BJ (cell line): ENCODE measurements at places on chromosomes 4 and X. TPM values are rescaled to one million over a fixed set of nuclear protein-coding genes. Genes with fewer than 3 reads are reported as not detected.

DNA sequence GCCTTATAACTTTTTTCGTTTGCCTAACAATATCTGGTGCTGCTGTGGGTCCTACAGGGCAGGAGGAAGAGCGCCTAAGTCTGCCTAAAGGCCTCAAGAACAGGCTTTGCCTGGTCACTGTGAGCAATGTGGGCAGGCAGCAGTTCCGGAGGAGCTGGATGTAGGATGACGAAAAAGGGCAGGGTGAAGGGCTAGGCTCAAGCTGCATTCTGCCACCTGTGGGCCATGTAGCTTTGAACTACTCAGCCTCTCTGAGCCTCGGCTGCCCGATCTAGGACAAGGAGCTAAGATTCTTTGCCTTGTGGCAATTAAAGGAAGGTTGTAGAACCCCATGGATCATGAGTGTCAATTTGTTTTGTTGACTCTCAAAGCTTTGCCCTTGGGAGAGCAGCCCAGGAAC is 57.1 kb upstream of the MAMLD1 start:
- DNase-seq: no peak

GRCh38 chrX:115957862-115958490 is 212.6 kb upstream of the AGTR2 start:
- DNase-seq: no peak

PJA1 gene
- polyA plus RNA-seq: 20.2 and 21.7 TPM in 2 replicates

AKAP4 gene
- polyA plus RNA-seq: not detected in 2 replicates
